ENCODE measurements at places on chromosomes 11 and 22.

DNA sequence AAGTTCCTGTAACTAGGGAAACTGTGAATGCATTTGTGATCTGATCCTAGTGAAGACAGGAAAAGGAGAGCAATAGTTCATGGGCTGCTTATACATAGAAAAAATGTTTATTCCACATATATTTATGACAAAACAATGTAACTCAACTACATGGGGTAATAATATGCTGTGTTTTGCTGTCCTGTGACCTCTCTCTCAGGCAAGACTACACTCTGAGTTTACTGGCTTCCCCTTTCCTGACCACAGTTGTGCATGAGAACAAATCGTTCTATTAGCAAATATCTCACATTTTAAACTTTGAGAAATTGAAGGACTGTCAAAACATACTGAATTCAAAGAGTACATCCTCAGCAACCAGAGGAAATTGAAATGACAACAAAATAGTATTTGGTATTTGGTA lies 161.9 kb upstream of the TRPC6 start:
- no peak for DNase-seq

- DNase-seq, result no peak
These were observed 551.4 kb downstream of the BUD13 start for GRCh38 chr11:116221351-116221750.

DNA sequence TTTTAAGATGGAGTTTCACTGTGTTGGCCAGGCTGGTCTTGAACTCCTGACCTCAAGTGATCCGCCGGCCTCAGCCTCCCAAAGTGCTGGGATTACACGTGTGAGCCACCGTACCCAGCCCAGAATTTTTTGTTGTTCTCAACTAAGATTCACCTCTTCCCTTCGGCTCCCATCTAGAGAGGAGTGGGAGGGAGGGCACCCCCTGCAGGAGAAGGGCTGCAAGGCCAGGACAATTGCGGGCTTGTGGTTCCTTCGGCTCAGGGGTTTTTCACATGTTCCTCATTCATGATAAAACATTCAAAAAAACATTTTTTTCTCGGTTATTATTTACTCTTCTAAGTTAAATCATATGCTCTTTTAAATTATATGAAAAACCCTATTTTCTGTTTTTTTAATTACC lies 201.1 kb upstream of the LRRC4C start:
- DNase-seq, result no peak

DNA sequence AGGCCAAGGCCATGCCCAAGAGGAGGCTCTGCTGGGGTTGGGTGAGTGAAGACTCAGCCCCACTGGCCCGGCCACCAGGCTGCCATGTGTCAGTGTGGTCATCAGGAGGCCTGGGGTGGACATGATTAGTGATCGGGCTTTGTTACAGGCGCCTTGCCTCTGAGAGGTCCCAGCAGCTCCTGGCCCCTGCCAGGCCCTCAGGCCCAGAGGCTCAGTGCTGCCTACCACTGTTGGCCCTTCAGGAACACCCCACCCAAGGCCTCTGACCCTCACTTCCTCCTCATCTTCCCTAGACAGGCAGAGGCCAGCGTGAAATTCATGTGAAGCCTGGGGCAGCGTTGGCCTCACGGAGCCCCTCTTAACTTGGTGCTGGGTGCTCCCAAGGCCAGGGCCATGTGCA lies 2.2 kb downstream of the MRPL23 start:
- no peak for DNase-seq

DNA sequence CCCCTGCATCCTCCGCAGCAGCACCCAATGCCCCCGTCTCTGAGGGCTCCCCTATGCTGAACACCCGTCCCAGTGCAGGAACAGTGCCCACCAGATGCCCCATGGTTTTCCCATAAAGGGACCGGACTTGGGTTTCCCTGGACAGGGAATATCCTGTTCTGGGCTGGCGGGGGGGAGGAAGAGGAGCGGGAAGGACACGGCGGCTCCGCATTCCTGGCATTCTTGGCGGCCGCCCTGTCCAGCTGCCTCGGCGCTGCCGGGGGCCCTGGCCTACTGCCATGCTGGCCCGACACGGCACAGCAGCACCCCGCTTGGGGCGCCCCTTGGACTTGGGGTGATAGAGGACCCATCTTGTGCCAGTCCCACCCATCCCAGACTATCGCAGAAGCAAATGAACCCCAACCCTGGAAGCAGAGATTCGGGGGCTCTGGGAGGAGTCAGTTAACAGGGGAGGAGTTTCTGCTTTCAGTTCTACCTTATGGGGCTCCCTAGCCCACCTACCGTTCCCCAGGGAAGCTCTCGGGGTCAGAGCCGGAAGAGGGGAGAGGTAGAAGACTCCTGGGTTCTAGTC lies 23.7 kb upstream of the CBX7 start:
- DNase-seq, result peak; percentile 53

DNA sequence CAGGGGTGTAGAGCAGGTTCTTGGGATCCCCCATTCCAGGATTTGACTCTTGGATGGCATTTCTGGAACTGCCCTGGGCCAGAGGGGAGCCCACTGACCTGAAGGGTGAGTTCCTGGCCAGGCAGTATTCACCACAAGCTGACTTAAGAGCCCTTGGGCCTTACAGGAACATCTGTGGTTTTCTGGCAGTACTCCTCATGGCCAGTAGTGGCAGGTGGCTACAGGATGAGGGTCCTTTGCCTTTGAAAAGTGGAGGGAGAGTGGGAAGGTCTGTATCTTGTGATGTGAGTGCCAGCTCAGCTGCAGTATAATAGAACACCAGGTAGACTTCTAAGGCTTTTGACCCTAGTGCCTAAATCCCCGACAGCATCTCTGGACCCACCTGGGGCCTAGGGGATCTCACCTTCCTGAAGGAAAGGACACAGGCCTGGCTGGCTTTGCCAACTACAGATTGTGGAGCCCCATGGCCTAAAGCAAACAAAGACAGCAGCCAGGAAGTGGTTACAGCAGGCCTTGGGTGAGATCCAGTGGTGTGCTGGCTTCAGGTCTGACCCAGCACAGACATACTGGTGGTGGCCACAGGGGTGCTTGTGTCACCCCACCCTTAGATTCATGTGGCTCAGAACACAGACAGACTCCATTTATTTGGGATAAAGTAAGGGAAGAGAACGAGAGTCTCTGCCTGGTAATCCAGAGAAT lies 9.0 kb downstream of the OR51S1 start:
- DNase-seq, result no peak

GRCh38 chr22:30212996-30213441 lies 33.5 kb downstream of the LIF start:
- no peak for DNase-seq

GRCh38 chr11:106670069-106670468 lies 348.2 kb downstream of the GUCY1A2 start:
- DNase-seq, result no peak

- no peak for DNase-seq
These were observed 42.5 kb downstream of the MCM5 start for GRCh38 chr22:35442471-35442870.

- no peak for DNase-seq
These were observed 532.1 kb downstream of the TBC1D22A start for GRCh38 chr22:47294576-47294975.

- no peak for DNase-seq
These were observed 95.3 kb downstream of the FBXO7 start for GRCh38 chr22:32569956-32570355.

- DNase-seq, result no peak
These were observed 289.4 kb downstream of the TENM4 start for GRCh38 chr11:79151396-79151795.

- DNase-seq, result no peak
These were observed 761 bp upstream of the NXF1 start for GRCh38 chr11:62805961-62806441.

Measured in tibial artery (tissue), 4 donors.